ENCODE measurements at places on chromosomes 4 and X.

- DNase-seq, result no peak
Observed at GRCh38 chr4:22978656-22979055, 285.9 kb downstream of the GBA3 start.

GRCh38 chr4:87211249-87211952, 9.0 kb downstream of the KLHL8 start:
- DNase-seq, result no peak

DNA sequence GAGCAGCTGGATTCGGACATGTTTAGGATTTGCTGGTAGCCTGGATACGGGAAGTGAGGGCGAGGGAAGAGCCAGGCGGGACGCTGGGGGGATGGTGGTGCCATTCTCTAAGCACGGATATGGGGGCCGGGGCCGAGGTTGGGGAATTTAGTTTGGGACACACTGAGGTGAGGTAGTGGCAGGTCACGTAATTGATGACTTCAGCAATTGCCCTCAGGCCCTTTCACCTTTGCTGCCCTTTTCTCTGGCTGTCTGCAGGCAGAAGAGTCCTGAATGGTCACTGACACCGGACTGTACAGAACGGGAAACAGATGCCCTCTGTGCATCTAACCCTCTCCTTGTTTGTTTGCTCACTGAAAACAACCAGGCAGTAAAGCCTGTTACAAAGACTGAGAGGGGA, 16.9 kb upstream of the HMGB3 start:
- no peak for DNase-seq

DNA sequence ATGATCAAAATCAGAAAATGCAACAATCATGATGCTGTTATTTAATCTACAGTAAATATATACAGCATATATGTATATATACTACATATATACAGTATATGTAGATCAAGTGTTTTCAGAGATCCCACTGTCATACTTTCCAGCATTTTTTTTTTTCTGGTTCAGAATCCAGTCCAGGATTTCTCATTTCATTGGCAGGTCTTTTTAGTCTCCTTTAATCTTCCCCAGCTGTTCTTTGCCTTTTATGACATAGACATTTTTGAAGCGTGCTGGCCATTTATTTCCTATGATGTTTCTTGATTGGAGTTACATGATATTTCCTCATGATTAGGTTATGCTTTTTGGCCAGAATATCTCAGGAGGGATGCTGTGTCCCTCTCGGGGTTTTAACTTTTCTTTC, 92.0 kb upstream of the TLR2 start:
- DNase-seq, result no peak

Data from stimulated activated CD4-positive, alpha-beta T cell treated with anti-CD3 and anti-CD28 coated beads, Interleukin-1b, Interleukin-23, amount 100 ng/mL, for 1 hour (primary cell).